ENCODE measurements at places on chromosomes 5 and 9. TPM values are rescaled to one million over a fixed set of nuclear protein-coding genes. Genes with fewer than 3 reads are reported as not detected.
A peak's percentile ranks its signal among the peaks of the same experiment; 100 is the strongest.

The REEP5 gene
- total RNA-seq = 52.3 TPM

The LCN6 gene
- not detected for total RNA-seq

The AQP3 gene
- total RNA-seq = not detected

The ITGA1 gene
- 18.4 TPM for total RNA-seq

The NIM1K gene
- total RNA-seq = 0.63 TPM

The ADAMTS6 gene
- 62.5 TPM for total RNA-seq

The PDZD2 gene
- not detected for total RNA-seq

The RNF183 gene
- total RNA-seq = not detected

- H3K4me1 ChIP-seq = no peaks in the 10 kb centered on the region
- H3K27me3 ChIP-seq = peaks cover 21% of the 10 kb centered on the region
- no peak overlapping the region for H3K4me3 ChIP-seq
- no peaks in the 10 kb centered on the region for H3K36me3 ChIP-seq
Measured at GRCh38 chr5:171675511-171675910, 110.1 kb upstream of the SMIM23 start.

- no peaks in the 10 kb centered on the region for H3K36me3 ChIP-seq
- H3K27me3 ChIP-seq = no peaks in the 10 kb centered on the region
- no peak for DNase-seq
- peaks cover 19% of the 10 kb centered on the region for H3K4me1 ChIP-seq
- no peak overlapping the region for H3K4me3 ChIP-seq
- H3K27ac ChIP-seq = peak overlapping the region; percentile 5
Measured at GRCh38 chr5:93101661-93102060, 479.4 kb downstream of the NR2F1-AS1 start.

GRCh38 chr9:98994172-98995058 is 50.7 kb downstream of the COL15A1 start:
- H3K27me3 ChIP-seq = no peaks in the 10 kb centered on the region
- DNase-seq = peak; percentile 42
- peaks cover 50% of the 10 kb centered on the region for H3K4me1 ChIP-seq
- H3K4me3 ChIP-seq = no peak overlapping the region
- H3K27ac ChIP-seq = no peak overlapping the region
- H3K36me3 ChIP-seq = no peaks in the 10 kb centered on the region

- no peaks in the 10 kb centered on the region for H3K36me3 ChIP-seq
- H3K4me3 ChIP-seq = no peak overlapping the region
- DNase-seq = no peak
- H3K27ac ChIP-seq = no peak overlapping the region
- H3K27me3 ChIP-seq = no peaks in the 10 kb centered on the region
- peaks cover 6% of the 10 kb centered on the region for H3K4me1 ChIP-seq
Measured at GRCh38 chr9:97311798-97312500, 4.5 kb downstream of the CCDC180 start.

DNA sequence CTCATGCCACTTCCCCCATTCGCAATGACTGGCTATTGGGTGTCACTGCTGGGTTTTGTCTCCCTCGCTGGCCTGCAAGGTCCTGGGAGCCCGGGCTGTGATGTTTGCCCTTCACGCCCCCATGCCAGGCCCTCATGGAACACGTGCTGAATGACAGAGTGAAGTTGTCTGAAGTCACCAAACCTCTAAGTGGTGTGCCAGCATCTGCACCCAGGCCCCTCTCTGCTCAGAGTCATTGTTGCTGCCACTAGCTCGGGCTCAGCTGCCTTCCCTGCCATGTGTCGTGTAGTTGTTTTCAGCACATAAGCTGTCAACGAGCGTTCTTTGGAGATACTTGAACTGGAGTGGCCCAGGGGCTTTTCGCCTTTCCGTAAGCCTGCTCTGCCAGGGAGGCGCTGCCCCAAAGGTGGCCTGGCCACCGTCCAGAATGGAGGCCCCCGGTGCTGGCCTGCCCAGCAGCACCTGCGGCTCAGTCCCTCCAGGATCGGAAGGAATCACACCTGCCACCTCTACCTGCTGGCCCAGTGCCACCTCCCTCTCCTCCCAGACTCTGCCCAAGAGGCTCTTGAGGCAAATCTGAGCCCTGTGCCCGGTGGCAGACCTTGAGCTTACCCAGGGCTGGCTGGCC is 250.1 kb downstream of the PBX3 start:
- DNase-seq = no peak
- no peaks in the 10 kb centered on the region for H3K4me1 ChIP-seq
- no peak overlapping the region for H3K4me3 ChIP-seq
- H3K27ac ChIP-seq = no peak overlapping the region
- H3K27me3 ChIP-seq = no peaks in the 10 kb centered on the region

- no peak overlapping the region for H3K27ac ChIP-seq
- no peak for DNase-seq
- peaks cover 34% of the 10 kb centered on the region for H3K27me3 ChIP-seq
- no peaks in the 10 kb centered on the region for H3K36me3 ChIP-seq
- no peaks in the 10 kb centered on the region for H3K4me1 ChIP-seq
Measured at GRCh38 chr5:10990634-10991033, 229.6 kb upstream of the DAP start.

DNA sequence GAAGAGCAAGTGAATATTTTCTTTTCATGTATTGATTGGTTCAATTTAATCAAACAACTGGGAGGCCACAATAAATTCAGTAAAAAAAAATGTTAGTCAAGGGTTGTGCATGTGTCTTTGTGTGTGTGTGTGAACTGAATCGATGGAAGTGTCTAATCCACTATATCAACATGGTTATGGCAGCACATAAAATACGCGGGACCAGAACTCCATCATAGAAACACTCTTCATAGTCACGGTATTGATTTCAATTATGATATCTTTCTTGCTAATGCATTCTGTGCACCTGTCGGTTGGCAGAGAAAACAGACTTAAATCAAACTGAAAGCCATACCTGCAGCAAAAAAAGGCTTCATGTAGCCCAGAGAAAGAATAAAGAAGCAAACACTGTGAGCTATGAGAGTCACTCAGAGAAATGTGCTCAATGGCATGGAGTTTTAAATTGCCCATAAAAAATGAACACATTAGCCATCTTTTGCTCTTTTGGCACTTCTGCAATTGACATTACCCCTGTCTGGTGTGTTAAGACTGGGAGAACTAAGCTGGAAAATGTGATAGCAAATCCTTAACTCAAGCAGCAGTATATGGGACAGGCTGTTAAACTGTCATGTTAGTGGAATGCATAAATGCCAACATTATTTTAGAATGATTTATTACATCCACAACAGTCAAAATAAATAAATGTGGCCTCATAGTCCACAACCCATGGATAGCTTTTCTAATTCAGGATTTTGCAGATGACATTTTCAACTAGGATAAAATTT is 642.4 kb upstream of the C9orf72 start:
- H3K4me1 ChIP-seq = peaks cover 9% of the 10 kb centered on the region
- DNase-seq = no peak
- no peaks in the 10 kb centered on the region for H3K27me3 ChIP-seq
- no peak overlapping the region for H3K4me3 ChIP-seq
- H3K36me3 ChIP-seq = no peaks in the 10 kb centered on the region

- no peak overlapping the region for H3K27ac ChIP-seq
- H3K4me3 ChIP-seq = no peak overlapping the region
- H3K36me3 ChIP-seq = no peaks in the 10 kb centered on the region
- no peaks in the 10 kb centered on the region for H3K4me1 ChIP-seq
- H3K27me3 ChIP-seq = no peaks in the 10 kb centered on the region
- DNase-seq = peak; percentile 21
Measured at GRCh38 chr5:62937661-62938558, 359.3 kb downstream of the LRRC70 start.

DNA sequence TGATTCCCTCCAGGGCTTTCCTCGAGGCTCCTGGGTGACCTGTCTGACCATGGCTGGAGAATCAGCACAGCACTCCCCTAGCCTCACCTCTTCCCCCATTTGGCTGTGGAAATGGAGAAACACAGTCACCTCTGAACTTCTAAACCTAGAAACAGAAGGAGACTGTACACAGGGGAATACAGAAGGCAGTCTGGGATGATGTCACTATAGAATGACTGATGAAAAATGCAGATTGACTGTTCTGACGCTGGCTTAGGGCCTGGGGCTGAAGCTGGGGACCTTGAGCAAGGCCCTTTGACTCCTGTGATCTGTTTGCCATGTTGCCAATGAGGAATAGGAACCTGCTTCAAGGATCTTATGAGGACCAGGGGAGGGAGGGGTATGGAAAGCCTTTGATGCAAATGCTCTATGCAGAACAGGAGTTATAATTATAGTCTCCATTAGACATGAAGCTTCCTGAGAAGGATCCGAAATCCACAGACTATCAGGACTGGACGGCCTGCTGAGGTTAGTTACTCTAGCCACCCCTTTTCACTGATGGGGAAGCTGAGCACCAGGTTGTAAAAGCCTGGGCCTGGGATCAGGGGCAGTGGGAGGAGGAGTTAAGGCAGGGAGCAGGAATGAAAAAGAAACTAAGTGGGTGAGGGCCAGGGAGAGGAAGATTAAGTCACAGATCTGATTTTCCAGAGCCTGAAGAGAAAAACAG is 24.4 kb upstream of the ANXA6 start:
- no peaks in the 10 kb centered on the region for H3K36me3 ChIP-seq
- no peaks in the 10 kb centered on the region for H3K4me1 ChIP-seq
- H3K27ac ChIP-seq = no peak overlapping the region
- H3K27me3 ChIP-seq = no peaks in the 10 kb centered on the region
- DNase-seq = peak; percentile 4

DNA sequence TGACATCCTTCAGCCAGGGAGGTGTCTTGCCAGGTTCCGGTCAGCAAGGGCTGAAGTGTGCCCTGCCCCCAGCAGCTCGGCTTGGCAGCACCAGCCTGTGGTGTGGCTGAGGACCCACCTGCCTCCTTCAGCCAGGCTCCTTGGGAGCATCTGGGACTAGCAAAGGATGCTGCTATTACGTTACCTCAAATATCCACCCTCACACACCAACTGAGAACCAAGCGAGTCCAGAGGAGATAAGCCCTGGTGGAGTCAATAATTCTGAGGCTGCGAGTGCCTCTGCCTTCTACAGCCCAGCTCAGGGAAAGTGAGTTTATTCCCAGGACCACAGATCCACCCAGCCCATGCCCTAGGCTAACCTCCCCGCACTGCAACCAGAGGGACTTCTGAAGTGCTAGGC is 57.1 kb upstream of the FSTL4 start:
- H3K27ac ChIP-seq = no peak overlapping the region
- H3K4me1 ChIP-seq = 0 out of 2 replicates have a peak, but pooled peaks cover 2% of the 10 kb centered on the region
- H3K36me3 ChIP-seq = no peaks in the 10 kb centered on the region

GRCh38 chr5:32229586-32229985 is 55.5 kb upstream of the GOLPH3 start:
- H3K4me3 ChIP-seq = no peak overlapping the region
- no peak for DNase-seq
- no peaks in the 10 kb centered on the region for H3K27me3 ChIP-seq
- H3K4me1 ChIP-seq = peaks cover 18% of the 10 kb centered on the region
- no peak overlapping the region for H3K27ac ChIP-seq

DNA sequence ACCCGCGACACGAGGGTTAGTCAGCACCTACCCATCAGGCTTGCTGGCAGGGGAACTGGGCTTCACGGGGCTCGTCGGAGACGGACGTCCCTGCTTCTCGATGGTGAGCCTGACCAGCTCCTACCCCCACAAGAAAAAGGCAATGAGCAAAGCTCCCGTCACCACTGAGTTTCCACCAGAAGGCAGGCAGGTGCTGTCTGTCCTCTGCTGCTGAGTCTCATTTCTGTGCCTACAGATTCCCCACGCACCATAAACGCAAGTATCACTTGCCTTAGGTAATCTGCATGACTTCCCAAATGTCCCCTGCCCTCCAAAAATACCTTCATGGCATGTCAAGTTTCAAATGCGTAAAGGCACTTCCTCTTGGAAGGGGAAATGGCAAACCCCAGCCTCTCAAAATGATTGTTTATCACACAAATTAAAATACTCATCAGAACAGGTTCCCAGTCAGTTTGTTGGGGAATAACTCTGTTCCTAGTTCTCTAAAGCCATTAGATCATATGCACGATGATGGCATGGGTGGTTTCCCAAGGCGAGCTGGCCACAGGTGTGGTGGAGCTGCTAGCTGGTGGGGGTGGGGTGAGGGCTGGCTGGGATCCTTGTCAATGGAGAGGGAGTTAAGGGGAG is 85.0 kb downstream of the PRRT1B start:
- H3K27me3 ChIP-seq = no peaks in the 10 kb centered on the region
- no peak for DNase-seq
- no peak overlapping the region for H3K27ac ChIP-seq
- no peaks in the 10 kb centered on the region for H3K36me3 ChIP-seq

- no peak for DNase-seq
- H3K36me3 ChIP-seq = no peaks in the 10 kb centered on the region
- H3K4me1 ChIP-seq = peaks cover 3% of the 10 kb centered on the region
- H3K27me3 ChIP-seq = no peaks in the 10 kb centered on the region
- H3K27ac ChIP-seq = no peak overlapping the region
Measured at GRCh38 chr5:39360471-39361111, 3.7 kb downstream of the C9 start.

GRCh38 chr9:134135343-134136117 is at the start of gene WDR5:
WDR5 (plus strand) TSS chr9:134136082; CDS start chr9:134139878, 3,796 bp downstream.
- peak within 1 kb of the TSS; percentile 31 for H3K27ac ChIP-seq
- no peaks in the 10 kb centered on the region for H3K27me3 ChIP-seq
- peaks cover 33% of the 10 kb centered on the region for H3K4me1 ChIP-seq
- H3K4me3 ChIP-seq = peak within 1 kb of the TSS; percentile 98
- peak; percentile 96 for DNase-seq

DNA sequence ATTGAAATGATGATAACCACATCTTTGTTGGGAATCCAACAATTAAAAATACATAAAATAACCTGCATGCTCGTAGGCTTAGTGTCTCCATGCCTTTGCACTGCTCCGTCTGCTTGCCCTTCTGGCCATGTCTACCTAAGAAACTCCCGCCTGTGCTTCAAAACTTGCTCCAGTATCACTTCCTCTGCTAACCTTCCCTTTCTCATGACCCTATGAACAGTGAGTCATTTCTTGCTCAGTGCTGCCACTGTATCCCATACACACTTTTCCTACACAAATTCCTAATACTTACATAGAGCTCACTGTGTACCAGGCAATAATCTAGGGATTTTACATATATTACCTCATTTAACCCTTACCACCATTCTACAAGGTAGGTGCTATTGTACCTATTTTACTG is 33.5 kb downstream of the TMEM245 start:
- H3K4me3 ChIP-seq = no peak overlapping the region
- H3K4me1 ChIP-seq = no peaks in the 10 kb centered on the region
- no peaks in the 10 kb centered on the region for H3K27me3 ChIP-seq
- H3K27ac ChIP-seq = no peak overlapping the region
- peaks cover 28% of the 10 kb centered on the region for H3K36me3 ChIP-seq

DNA sequence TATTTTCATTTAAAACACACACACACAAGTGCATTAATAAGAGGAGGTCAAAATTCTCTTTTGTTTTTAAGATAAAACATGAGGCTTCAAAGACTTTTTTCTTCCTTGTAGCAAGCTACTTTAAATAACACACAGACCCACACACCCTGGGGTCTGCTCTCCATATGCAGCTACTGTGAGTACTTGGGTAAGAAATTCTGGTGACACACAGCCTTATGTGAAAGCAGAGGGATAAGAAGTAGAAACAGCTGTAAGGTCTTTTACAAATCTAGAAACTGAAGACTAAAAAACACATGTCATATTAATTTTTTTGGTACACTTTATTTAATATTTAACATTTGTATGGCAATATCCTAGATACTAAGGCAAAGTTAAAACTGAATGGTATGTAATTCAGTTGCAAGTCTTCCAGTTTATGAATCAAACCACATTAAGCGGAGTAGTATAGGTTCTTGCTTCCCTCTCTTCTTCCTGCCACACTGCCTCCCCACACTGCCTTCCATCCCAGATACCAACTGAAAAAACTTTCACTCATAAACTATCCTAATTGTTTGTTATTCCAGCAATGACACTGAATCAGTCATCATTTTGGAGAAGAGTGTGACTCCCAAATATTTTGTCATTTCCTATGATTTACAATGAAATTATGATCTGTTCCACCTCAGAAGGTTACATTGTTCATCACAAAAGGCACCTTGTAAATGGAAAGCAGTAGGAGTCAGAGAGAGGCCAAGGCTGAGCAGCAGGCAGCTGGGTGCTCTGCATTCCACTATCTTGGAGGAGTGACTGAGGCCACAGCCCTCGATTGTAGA is 92.0 kb downstream of the PLCXD3 start:
- DNase-seq = peak; percentile 66
- H3K27ac ChIP-seq = peak overlapping the region; percentile 44
